ENCODE measurements at places on chromosomes 6 and 20.

DNA sequence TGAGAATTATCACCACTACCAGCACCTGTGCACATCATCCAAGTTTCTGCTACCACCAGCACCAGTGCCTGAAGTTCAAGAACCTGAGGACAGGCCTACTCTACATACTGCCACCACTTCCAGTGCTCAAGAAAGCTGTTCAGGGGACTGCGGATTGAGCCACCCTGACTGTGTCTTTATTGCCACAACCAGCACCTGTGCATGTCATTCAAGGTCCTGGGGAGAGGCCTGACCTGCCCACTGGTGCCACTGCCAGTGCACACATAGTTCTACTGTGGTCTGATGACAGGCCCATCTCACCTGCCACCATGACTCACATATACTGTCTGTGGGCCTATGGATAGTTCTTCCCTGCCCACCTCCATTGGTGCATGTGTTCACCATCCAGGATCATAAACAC lies 559.4 kb downstream of the COL12A1 start:
- no peak for DNase-seq

GRCh38 chr20:62711703-62712101 lies 3.1 kb downstream of the NTSR1 start:
- DNase-seq: no peak

DNA sequence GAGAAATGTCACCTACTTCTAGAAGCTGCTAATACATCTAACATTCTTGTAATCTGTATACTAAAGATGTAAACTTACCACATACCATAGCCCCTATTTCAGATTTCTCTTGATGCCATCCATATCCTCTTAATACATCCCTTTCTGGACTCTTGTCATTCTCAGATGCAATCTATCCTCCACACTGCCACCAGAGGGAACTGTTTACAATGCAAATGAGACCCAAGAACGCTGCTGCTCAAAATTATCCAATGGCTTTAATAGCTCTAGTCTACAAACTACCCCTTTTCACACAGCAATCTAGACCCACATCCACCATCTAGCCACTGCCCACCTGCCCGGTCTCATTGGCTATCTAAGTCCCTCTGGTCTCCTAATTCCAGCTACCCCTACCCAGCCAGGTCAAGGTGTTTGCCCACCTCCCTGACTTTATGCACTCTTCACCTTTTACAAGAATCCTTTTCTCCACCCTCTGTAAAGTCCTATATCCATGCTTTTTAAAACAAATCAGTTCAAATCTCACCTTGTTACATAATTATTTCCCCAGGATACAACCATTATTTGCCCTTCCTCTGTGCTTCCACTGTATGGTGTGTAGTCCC lies 14.8 kb downstream of the FAXC start:
- no peak for DNase-seq

GRCh38 chr6:125231133-125231532 lies 70.6 kb downstream of the HDDC2 start:
- no peak for DNase-seq

- DNase-seq: no peak
These were observed 40.4 kb upstream of the ARG1 start for GRCh38 chr6:131532580-131533039.

GRCh38 chr6:149823013-149823412 lies 41.1 kb downstream of the LRP11 start:
- no peak for DNase-seq

- no peak for DNase-seq
These were observed 2.2 kb upstream of the ID1 start for GRCh38 chr20:31602779-31603441.

DNA sequence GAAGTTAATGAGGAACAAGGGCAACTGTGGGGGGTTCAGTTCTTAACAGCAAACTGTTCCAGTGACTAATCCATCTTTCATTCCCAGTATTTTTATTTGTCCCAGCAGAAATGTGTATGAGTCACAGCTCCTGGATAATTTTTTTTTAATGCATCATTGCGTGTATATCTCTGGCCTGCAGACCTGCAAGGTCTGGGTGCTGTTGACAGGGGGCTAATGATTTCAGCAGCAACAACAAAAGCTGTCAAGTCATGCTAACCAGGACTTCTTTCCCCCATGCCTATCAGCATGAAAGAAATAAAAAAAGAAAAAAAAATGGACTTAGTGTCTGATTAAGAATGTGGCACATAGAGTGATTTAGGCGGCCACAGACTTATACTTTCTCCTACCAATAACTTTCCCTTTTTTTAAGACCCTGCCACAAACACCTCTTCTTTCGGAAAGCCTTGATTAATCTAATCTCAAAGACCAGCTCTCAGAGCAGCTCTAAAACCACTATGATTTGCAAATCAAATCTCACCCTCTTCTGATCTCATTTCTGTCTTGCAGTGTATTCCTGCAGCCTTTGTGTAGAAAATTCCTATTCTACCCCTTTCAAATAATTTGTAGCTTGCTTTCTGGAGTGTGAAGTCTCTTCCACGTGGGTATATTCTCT lies 14.2 kb upstream of the PREX1 start:
- DNase-seq: no peak

DNA sequence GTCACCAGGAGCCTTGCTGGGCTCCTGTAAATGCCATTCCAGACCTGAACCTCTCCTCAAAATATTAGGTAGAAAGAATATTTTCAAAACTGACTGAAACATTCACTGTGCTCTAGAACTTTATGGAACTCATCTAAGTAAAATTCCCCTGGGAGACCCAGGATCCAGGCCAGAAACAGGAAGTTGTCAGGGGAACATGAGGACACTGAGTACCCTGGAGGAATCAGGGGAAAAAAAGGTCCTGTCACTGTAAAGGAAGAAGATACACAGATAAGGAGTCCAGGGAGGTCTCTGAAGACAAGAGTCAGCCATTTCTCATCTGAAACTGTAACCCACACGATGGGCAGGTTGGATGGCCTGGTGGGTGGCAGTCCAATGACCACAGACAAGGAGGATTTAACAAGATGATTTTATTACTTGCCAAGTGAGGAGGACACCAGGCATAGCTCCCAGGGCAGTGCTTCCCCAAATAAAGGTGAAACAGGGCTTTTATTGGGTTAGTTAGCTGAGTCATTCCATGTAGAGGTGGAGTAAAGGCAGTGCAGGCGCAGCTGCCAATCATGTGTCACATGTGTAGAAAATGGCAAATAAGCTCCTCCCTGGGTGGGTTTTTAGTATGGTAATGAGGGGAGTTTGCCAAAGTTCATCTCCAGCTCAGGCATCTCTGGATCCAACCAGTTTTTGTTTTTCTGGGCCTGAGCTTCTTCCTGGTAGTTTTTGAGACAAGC lies 138.5 kb downstream of the RCAN2 start:
- DNase-seq: no peak

DNA sequence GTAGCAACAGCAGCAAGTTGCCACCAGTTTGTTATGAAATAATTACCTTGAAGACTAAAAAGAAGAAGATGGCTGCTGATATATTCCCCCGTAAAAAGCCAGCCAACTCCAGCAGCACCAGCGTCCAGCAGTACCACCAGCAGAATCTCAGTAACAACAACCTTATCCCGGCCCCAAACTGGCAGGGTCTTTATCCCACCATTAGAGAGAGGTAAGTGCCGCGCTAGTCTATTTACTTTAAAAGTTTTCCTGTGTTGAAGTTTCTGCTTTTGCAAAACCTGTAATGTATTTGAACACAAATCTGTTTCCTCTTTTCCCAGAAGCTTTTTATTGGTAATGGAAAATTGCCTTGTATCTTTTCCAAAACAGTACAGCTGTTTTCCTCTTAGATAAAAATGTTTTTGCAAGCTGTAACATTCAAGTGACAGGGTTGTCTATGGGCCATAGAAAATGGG lies 725 bp downstream of the BTBD3 start:
- DNase-seq: no peak

DNA sequence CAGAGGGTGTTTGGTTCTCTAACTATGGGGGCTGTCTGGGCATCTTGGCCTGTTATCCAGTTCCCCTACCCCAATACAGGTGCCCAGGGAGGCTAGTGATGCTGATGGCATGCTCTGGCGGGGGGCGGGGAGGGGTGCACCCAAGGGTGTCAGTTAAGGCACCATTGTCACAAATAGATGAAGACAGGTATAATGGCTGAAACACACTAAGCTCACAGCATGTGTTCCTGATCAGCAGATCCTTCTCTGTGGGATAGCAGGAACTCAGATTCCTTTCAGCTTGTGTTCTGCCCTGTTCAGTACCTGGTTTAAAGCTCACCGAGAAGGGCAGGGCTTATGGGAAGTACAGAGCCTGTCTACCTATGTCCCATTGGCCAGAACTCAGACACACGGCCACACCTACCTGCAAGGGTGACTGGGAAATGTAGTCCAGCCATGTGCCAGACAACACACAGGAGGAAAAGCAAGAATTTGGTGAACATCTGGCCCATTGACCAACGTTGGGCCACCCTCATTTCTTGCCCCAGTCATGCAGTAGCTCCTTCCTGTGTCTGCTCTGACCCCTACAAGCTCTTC lies 3.4 kb upstream of the RSPO4 start:
- DNase-seq: no peak

DNA sequence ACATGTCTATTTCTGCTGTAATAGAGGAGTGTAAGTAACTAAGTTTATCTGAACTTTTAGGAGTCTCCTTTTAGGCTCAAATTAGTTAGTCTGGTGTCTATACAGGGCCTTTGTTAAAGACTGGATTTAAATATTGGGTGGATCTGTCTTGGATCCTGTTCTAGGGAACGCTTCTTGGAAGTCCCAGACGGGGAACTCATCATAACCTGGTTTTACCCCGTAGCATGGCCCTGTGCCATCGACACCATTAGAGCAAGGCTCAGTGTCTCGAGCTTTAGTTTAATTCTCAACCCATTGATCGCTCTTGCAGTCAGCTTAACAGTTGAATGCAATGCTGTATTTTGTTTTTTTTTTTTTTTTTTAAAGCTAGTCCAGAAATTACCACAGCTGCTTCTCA lies 89.9 kb downstream of the CARMIL1 start:
- DNase-seq: no peak

- no peak for DNase-seq
These were observed 2.1 kb downstream of the GABRR2 start for GRCh38 chr6:89313006-89313405.

DNA sequence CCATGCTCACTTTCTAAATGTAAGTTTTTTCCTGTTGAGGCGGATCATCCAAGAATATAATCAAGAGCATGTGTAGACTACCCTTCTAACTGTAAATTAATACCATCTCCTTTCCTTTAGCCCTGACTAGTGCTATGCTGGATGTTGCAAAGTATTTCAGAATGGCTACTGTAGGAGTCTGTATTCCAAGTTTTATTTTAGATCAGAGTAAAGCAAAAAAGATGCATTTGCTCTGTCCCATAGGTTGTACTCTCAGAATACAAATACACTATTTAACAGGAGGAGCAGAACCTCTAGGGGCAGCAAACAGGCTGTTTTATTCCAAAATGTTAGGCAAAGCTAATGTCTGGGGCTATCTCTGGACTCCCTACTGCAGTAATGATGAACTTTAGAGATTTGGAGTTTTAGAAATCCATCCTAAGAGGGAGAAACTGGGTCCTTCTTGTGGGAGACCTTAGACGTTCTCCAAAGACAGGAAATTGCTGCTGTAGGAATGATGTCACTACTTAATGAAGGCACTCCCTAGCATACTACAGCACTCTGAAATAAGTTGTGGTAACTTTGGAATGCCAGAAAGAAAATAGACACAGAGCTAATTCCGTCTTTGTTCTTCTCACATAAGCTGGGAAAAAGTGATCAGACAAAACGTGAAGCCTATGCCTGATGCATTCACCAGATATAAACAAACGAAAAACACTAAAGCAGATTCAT lies 392.4 kb upstream of the HS3ST5 start:
- DNase-seq: no peak

GRCh38 chr6:112330071-112330878 lies 16.9 kb upstream of the RFPL4B start:
- no peak for DNase-seq

- DNase-seq: no peak
These were observed 121.9 kb upstream of the ZFP64 start for GRCh38 chr20:52313341-52313963.

DNA sequence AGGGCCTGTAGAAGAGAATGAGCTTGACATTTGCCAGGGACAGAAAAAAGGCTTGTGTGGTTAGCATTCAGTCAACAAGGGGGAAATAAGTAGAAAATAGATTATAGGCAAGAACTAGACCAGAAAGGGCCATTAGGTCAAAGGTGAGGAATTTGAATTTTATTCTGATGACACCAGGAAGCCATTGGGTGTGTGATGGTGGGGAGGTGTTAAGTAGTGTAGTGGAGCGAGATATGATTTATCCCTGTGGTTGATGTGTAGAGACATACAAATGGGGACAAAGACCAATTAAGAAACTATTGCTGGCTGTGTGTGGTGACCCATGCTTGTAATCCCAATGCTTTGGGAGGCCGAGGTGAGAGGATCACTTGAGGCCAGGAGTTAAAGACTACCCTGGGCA lies 11.0 kb downstream of the DSTN start:
- DNase-seq: no peak

DNA sequence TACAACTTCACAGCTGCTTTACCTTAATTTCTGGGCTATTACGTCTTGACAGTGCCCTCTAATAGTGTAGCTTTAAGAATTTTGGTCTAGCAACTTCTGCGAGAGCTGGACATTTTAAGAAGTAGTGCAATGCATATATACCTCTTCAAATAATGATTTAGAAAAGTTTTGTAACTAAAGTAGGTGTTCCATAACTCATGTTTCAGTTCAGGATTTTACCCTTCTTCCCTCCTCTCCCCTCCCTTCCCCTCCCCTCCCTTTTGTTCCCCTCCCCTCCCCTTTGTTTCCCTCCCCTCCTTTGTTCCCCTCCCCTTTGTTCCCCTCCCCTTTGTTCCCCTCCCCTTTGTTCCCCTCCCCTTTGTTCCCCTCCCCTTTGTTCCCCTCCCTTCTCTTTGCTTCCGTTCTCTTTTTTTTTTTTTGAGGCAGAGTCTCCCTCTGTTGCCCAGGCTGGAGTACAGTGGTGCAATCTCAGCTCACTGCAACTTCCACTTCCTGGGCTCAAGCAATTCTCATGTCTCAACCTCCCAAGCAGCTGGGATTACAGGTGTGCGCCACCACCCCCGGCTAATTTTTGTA lies 28.8 kb upstream of the TRAM2 start:
- no peak for DNase-seq

- no peak for DNase-seq
These were observed 258.5 kb downstream of the KIF16B start for GRCh38 chr20:16314748-16315159.

GRCh38 chr6:129491436-129491835 lies 218.5 kb downstream of the ARHGAP18 start:
- DNase-seq: no peak

DNA sequence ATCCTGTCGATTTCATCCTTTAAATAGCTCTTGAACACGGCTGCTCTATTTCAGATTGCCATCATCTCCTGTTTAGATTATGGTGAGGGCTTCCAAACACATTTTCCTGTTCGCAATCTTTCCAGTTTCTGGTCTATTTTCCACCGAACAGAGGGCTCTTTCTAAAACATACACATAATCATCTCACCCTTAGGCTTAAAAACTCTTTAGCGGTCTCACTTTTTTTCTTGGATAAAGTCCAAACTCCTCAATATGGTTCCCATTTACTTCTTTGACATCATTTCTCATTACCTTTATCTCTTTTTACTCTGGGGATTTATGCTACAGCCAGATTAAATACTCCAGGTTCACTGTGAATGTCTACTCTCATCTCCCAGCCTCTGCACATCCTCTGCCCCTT lies 103.4 kb upstream of the STMND1 start:
- DNase-seq: no peak
